ENCODE measurements at places on chromosomes 6 and 20. TPM values are rescaled to one million over a fixed set of nuclear protein-coding genes. Genes with fewer than 3 reads are reported as not detected.

- no peak for DNase-seq
These were observed 5.5 kb downstream of the PNLDC1 start for GRCh38 chr6:159805440-159806020.

The C6orf120 gene
- 55.5 TPM for total RNA-seq

The CLPSL2 gene
- not detected for total RNA-seq

The CALHM4 gene
- total RNA-seq: not detected

DNA sequence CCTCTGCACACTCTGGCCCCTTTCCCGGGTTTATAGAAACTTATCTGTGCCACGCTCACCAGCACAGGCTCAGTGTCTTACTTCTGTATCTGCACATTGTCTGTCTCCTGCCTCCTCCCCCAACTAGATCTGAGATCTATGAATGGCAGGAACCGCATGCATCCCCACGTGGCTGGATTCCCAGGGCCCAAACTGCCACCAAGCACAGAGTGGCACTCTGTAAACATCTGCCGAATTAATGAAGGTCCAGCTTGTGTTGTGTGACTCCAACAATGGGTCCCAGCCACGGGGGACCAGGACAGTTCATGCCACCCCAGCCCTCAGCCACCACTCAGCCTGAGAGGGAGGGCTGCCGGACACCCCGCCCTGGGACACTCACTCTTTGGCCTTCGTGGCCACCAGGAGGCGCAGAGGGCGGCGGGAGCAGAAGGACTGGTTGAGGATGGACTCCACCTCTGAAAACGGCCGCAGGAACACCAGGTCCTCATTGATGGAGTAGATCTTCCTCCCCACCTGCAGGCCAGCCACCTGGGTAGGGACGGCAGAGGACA lies 171.1 kb downstream of the PREX1 start:
- DNase-seq: peak; percentile 40

GRCh38 chr20:32365564-32365963 lies 7.4 kb downstream of the ASXL1 start:
- no peak for DNase-seq

DNA sequence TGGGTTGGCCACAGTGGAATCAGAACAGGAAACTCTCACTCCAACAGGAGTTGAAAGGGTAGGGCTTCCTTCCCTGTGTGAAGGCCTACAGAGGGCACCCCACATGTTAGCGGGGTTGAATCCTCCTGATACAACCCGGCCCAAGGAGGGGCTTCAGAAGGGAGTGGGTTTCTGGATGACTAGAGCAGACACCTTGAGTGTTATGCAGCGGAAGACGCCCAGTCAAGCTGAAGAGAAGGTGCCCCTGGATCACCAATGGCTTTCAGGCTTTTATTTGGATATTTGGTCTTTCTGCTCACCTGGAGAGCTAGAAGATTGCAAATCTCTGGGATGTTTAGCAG lies 132.8 kb downstream of the PRND start:
- DNase-seq: no peak

The BPIFA1 gene
- total RNA-seq: not detected

Data from RPMI7951 (cell line).